GM23248 (cell line): ENCODE measurements at places on chromosomes 12 and 14.

- no peak for DNase-seq
- H3K36me3 ChIP-seq = no peaks in the 10 kb centered on the region
- peaks cover 11% of the 10 kb centered on the region for H3K4me1 ChIP-seq
- no peaks in the 10 kb centered on the region for H3K27me3 ChIP-seq
- H3K27ac ChIP-seq = no peak overlapping the region
These were observed 133.8 kb upstream of the CPM start for GRCh38 chr12:69066492-69067373.

DNA sequence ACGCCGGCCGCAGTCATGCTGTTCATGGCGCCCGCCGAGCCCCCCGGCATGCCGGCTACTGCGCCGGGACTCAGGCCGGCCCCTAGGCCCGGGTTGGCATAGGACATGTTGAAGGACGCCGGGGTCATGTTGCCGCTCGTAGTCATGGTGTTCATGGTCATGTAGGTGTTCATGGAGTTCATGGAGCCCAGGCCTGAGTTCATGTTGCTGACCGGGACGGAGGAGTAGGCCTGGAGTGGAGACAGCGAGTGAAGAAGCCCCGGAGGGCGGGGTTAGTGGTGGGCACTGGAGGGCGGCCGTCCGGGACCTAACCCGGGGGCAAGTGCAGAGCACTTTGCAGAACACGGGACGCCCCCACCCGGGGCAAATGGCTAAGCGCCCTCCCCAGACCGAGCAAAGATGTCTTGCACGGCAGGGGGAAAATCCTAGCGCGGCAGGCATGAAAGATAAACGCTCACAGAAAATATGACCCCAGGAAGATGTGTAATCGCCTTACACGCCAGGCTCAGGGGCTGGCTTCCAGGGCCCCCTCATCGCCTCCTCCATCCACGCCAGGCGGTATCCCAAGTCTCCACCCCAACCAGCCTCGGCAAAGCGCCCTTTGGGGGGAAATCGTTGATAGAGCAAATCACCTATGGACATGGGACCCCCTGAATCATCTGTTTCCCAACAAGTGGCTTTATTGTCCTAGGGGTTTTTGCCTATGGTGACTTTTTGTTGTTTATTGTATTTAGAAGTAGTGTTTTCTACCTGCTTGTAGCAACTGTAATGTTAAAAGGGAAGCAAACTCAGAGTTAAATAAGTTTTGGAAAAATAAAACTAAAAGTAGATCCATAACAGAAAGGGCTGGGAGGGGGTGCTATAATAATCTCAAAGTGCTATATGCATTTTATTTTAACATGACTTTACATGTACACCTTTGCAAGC, 2.3 kb downstream of the FOXA1 start:
- no peak for DNase-seq
- no peaks in the 10 kb centered on the region for H3K36me3 ChIP-seq
- H3K27ac ChIP-seq = no peak overlapping the region
- no peak overlapping the region for H3K4me3 ChIP-seq
- H3K27me3 ChIP-seq = peaks cover 74% of the 10 kb centered on the region

- H3K27me3 ChIP-seq = no peaks in the 10 kb centered on the region
- peak; percentile 48 for DNase-seq
These were observed 90.6 kb upstream of the RTL1 start for GRCh38 chr14:100994082-100994481.

- H3K27ac ChIP-seq = peak overlapping the region; percentile 56
- H3K36me3 ChIP-seq = 0 out of 2 replicates have a peak, but pooled peaks cover 3% of the 10 kb centered on the region
- no peak for DNase-seq
- peak overlapping the region; percentile 74 for H3K4me3 ChIP-seq
These were observed 215.2 kb downstream of the ERC1 start for GRCh38 chr12:1206118-1206734.

GRCh38 chr12:67705394-67706370, 57.1 kb downstream of the DYRK2 start:
- peaks cover 27% of the 10 kb centered on the region for H3K4me1 ChIP-seq
- peak; percentile 67 for DNase-seq
- no peak overlapping the region for H3K4me3 ChIP-seq
- no peaks in the 10 kb centered on the region for H3K27me3 ChIP-seq

GRCh38 chr14:36420149-36420687, 99.8 kb upstream of the MBIP start:
- no peak for DNase-seq
- H3K4me3 ChIP-seq = no peak overlapping the region
- no peaks in the 10 kb centered on the region for H3K4me1 ChIP-seq
- no peaks in the 10 kb centered on the region for H3K27me3 ChIP-seq

DNA sequence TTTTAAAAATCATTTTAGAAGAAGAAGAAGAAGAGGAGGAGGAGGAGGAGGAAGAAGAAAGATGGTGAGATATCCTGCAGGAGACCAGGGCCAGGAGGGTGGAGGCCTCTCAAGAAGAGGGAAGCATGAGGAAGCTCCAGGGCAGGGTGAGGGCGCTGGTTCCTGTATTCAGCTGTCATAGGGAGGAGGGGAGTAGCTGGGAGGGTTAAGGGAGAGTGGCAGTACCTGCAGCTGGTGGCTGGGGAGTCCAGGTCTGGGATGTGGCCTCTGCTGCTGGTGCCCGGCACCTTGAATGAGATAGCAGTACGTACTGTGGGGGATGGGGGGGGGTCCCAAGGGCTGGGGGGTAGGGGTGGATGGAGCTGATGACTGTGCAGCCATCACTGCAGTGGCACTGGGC, 9.8 kb downstream of the RBP5 start:
- H3K4me1 ChIP-seq = no peaks in the 10 kb centered on the region
- H3K27me3 ChIP-seq = no peaks in the 10 kb centered on the region
- no peak for DNase-seq
- H3K4me3 ChIP-seq = no peak overlapping the region
- H3K27ac ChIP-seq = no peak overlapping the region

- H3K4me3 ChIP-seq = no peak overlapping the region
- no peak for DNase-seq
- peaks cover 13% of the 10 kb centered on the region; the same call in 1 of the 2 replicates for H3K36me3 ChIP-seq
- no peaks in the 10 kb centered on the region for H3K27me3 ChIP-seq
These were observed 19.7 kb upstream of the TDRD9 start for GRCh38 chr14:103908580-103908979.

GRCh38 chr12:79885911-79886490, 48.9 kb downstream of the PPP1R12A start:
- H3K27ac ChIP-seq = 0 out of 2 replicates have a peak overlapping the region, but pooled peaks have one; percentile 3
- no peak overlapping the region for H3K4me3 ChIP-seq
- peaks cover 89% of the 10 kb centered on the region for H3K4me1 ChIP-seq
- 0 out of 2 replicates have a peak, but pooled peaks cover 3% of the 10 kb centered on the region for H3K36me3 ChIP-seq
- no peak for DNase-seq
- no peaks in the 10 kb centered on the region for H3K27me3 ChIP-seq

DNA sequence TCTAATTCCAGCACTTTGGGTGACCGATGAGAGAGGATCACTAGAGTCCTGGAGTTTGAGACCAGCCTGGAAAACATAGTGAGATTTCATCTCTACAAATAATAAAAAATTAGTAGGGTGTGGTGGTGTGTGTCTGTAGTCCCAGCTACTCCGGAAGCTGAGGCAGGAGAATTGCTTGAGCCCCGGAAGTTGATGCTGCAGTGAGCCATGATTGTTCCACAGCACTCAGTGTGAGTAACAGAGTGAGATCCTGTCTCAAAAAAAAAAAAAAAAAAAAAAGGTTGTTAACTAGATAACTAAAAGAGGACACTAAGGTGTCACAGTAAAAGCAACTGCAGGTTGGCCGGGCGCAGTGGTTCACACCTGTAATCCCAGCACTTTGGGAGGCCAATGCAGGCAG, 121.3 kb upstream of the MAX start:
- DNase-seq = peak; percentile 35
- no peak overlapping the region for H3K4me3 ChIP-seq
- H3K27ac ChIP-seq = no peak overlapping the region
- no peaks in the 10 kb centered on the region for H3K27me3 ChIP-seq
- H3K36me3 ChIP-seq = no peaks in the 10 kb centered on the region

GRCh38 chr14:104085032-104085888, at the start of gene ASPG:
Gene ASPG, plus strand, starts transcription at chr14:104085700. Its CDS starts 71 bp downstream, at chr14:104085771.
- H3K27ac ChIP-seq = no peak within 1 kb of the TSS
- no peak within 1 kb of the TSS for H3K4me3 ChIP-seq
- H3K36me3 ChIP-seq = no peaks in the 10 kb centered on the region

DNA sequence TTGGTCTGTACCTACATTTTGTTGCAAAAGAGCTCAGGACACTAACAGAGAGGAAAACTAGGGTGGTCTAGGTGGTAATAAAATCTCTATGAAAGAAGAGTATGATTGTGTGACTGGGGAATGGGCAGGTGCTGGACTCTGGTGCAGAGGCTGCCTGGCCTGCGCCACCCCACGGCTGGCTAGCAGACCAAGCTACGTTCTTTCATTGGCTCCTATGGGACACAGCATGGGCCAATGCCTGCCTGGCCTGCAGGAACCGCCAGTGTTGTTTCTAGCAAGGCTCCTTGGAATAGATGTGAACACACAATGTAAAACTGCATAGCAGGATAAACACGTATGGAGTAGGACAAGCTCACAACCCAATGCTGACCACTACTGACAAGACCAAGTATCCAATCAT, 51.7 kb upstream of the CORO1C start:
- H3K36me3 ChIP-seq = peaks cover 41% of the 10 kb centered on the region
- H3K27ac ChIP-seq = no peak overlapping the region
- DNase-seq = no peak
- H3K4me1 ChIP-seq = peaks cover 19% of the 10 kb centered on the region
- no peaks in the 10 kb centered on the region for H3K27me3 ChIP-seq

DNA sequence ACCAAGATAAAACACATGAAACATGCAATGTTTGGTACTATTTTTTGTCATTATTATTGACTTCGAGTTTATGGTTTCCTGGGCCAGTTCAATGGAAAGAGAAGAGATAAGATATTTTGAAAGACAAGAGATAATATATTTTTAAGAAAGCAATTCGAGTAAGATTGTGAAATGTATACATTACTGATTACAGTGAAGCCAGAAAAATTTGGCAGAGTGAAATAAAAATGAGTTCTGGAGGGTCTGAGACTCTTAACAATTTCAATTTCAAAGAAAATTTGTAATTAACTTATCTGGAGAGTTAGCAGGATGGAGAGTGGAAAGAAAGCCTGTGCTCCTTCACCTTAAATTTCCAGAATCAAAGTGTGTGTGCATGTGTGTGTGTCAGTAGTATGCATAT, 17.3 kb downstream of the CCER1 start:
- H3K4me3 ChIP-seq = no peak overlapping the region
- H3K27ac ChIP-seq = no peak overlapping the region
- no peaks in the 10 kb centered on the region for H3K27me3 ChIP-seq
- no peaks in the 10 kb centered on the region for H3K4me1 ChIP-seq

DNA sequence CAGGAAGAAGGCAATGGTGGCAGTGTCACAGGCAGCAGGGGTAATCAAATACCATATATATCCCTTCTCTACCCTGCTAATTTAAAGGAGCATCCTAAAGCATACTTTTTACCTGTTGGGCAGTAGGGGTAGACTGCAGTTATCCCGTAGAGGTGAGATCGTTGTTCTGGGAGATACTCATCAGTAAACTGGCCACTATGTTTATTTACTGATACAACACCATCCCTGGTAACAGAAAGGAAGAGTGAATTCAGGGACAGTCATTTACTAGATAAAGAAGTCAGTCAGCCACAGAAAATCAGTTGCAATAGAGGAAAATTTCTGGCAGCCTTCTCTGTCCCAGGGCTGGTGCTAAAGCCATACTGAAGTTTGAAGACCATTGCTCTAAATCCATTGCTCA, 16.3 kb downstream of the RTRAF start:
- H3K27me3 ChIP-seq = no peaks in the 10 kb centered on the region
- peaks cover under 1% of the 10 kb centered on the region; the same call in 1 of the 2 replicates for H3K4me1 ChIP-seq
- no peak overlapping the region for H3K4me3 ChIP-seq
- H3K27ac ChIP-seq = no peak overlapping the region
- peaks cover 95% of the 10 kb centered on the region for H3K36me3 ChIP-seq

DNA sequence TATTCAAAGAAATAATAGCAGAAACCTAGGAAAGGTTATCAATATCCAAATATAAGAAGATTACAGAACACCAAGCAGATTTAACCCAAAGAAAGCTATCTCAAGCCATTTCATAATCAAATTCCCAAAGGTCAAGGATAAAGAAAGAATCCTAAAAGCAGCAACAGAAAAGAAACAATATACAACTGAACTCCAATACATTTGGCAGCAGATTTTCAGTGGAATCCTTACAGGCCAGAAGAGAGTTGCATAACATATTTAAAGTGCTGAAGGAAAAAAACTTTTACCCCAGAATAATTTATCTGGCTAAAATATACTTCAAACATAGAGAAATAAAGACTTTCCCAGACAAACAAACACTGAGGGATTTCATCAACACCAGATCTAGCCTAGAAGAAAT, 54.3 kb downstream of the DENND5B start:
- no peaks in the 10 kb centered on the region for H3K36me3 ChIP-seq
- no peak overlapping the region for H3K4me3 ChIP-seq
- H3K4me1 ChIP-seq = peaks cover 6% of the 10 kb centered on the region

- H3K4me3 ChIP-seq = no peak overlapping the region
- no peak overlapping the region for H3K27ac ChIP-seq
- DNase-seq = no peak
- H3K27me3 ChIP-seq = no peaks in the 10 kb centered on the region
- no peaks in the 10 kb centered on the region for H3K36me3 ChIP-seq
These were observed 81.2 kb downstream of the PRKD1 start for GRCh38 chr14:29846339-29847055.

DNA sequence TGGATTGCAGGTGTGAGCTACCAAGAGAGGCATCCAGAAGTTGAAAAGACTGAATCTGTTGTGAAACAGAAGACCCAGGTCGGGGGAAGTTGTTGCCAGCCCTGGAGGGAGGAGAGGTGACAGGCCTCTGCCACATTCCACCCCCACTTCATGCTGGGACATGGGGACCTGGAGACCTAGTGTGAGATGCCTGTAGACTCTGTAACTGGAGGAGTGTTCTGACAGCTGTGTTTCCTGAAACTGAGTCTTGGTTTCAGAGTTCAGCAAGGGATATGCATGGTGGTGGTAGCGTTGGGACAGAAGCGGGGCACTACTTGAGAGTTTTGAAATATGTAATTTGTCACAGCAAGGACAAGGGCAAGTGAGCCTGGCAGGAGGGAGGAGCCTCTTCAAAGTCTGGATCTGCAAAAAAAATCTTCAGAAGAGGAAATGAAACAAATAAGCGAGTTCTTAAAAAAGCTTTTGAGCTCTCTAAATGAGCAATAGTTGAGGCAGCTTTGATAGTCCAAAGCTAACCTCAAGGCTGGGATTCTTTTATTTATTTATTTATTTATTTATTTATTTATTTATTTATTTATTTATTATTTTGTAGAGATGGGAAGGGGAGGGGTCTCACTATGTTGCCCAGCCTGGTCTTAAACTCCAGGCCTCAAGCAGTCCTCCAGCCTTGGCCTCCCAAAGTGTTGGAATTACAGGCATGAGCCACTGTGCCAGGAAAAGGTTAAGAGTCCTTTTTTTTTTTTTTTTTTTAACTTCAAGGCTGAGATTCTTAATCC, 58.9 kb upstream of the EEA1 start:
- DNase-seq = no peak
- no peaks in the 10 kb centered on the region for H3K36me3 ChIP-seq
- no peaks in the 10 kb centered on the region for H3K27me3 ChIP-seq
- H3K4me1 ChIP-seq = peaks cover 7% of the 10 kb centered on the region

GRCh38 chr12:107702106-107702505, 16.5 kb downstream of the PWP1 start:
- no peaks in the 10 kb centered on the region for H3K4me1 ChIP-seq
- no peaks in the 10 kb centered on the region for H3K27me3 ChIP-seq
- H3K27ac ChIP-seq = no peak overlapping the region
- H3K36me3 ChIP-seq = peaks cover 85% of the 10 kb centered on the region
- DNase-seq = no peak
